ENCODE measurements at places on chromosomes 16 and 17.

GRCh38 chr17:72926171-72926570, 166.3 kb downstream of the SLC39A11 start:
- no peak for DNase-seq

- DNase-seq = no peak
Measured at GRCh38 chr16:3088925-3089716, 10.0 kb downstream of the ZSCAN10 start.

- no peak for DNase-seq
Measured at GRCh38 chr17:49200423-49201083, 9.8 kb downstream of the GNGT2 start.

DNA sequence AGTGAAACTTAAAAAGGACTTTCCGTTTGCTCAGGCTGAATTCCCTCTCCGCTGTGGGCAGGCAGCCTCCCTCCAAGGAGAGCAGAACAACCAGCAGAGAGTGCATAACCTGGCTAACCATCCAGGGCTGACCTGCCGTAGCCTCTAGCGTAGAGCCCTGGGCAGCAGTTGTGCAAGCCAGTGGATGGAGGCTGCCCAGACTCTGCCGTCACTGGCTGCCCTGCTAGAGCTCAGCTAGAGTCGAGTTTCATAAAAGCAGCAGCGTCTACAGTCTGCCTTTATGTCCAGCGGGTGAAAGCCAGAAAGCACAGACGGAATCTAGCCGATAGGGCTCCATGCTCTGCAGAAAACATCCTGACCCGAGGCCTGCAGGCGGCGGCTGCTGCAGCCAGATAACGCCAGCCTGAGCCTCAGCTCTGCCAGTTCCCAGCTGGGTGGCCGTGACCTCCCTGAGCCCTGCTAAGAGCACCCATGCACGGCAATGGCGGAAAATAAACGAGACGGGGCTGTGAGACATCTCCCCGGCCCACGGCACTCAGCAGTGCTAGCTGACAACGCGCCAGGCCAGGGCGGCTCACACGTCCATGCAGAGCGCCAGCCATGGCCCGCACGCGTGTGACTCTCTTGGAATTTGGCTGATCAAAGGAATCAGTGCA, 231.3 kb downstream of the ENGASE start:
- DNase-seq = no peak

- no peak for DNase-seq
Measured at GRCh38 chr16:30889721-30890120, 4.2 kb downstream of the BCL7C start.

GRCh38 chr16:14014284-14014625, 56.9 kb upstream of the MRTFB start:
- DNase-seq = no peak
